ENCODE measurements at places on chromosomes 3 and 15.
A peak's percentile ranks its signal among the peaks of the same experiment; 100 is the strongest.

DNA sequence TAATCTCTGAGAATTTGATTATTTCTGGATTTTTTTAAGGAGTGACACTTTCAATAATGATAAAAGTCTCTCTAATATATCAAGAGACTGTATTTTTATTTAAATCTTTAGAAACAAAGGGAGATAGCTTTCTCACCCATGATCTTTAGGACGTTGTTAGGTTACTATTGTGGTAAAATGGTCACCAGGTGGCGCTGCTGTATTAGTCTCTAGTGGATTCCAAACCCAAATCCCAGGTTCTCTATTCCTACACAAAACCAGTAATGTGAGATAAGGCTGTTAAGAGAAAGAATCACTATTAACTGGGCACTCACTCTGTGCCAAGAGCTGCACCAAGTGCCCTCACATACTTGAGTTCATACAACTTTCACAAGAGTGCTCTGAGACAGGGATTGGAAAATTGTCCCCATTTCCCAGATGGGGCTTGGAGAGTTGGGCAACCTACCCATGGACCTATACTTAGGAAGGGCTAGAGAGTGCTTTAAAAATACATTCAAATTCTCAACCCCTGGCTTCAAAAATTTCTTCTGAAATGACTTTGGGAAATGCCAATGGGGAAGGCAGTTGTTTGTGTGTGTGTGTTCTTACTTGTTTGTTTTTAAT, 593.4 kb upstream of the TGFBR2 start:
- DNase-seq: peak; percentile 12

DNA sequence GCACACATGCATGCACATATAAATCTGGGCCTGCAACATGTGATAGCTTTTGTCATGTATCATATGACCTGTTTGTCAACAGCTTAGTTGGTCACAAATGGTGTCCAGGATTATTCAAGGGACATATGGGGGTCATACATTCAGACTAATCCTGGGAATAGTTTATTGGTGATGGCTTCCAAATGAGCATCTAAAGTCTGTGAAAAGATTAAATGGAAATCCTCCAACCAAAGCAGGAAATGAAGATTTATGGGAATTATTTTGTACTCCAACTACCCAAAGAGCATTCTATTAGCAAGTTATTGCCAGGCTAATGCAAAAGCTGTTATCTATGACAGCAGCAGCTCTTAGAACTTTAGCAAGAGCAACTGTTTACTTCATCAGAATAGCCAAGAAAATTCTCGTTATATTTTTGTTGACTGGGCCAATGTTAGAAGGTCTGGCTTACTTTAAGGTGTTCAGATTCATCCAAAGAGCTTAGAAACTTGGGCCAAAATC, 7.1 kb downstream of the FSTL1 start:
- no peak for DNase-seq

DNA sequence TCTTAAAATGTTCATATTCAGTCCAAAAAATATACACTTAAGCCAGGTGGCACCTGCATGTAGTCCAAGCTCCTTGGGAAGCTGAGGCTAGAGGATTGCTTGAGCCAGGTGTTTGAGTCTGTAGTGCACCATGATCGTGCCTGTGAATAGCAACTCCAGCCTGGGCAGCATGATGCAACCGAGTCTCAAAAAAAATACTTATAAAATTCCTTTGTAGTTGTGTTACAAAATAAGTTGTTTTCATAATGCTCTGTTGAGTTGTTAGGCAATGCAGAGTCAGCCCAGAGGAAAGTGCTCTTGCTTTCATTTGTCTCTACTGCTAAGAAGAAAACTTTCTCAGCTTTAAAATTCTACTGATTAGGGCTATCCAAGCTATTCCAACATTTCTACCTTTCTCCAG, 442.8 kb upstream of the ARRDC4 start:
- no peak for DNase-seq

DNA sequence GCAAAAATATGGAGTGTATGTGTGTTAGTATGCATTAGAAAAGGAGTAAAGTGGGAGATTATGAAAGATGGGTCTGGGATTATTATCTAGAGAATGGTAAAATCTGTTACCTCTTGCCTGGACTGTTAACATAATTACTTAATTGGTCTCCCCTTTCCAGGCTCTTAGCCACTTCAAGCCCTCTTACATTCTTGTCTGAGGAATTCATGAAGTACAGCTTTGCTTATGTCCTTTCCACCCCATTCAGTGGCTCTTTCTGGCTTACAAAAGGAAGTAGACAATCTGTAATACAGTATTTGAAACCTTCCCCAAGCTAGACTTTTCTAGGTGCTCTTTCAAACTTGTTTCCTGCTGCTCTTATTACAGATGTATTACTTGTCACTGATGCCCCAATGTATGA, 129.8 kb downstream of the MBNL1 start:
- DNase-seq: no peak

- no peak for DNase-seq
These were observed 50.8 kb upstream of the PPIB start for GRCh38 chr15:64213646-64214045.

DNA sequence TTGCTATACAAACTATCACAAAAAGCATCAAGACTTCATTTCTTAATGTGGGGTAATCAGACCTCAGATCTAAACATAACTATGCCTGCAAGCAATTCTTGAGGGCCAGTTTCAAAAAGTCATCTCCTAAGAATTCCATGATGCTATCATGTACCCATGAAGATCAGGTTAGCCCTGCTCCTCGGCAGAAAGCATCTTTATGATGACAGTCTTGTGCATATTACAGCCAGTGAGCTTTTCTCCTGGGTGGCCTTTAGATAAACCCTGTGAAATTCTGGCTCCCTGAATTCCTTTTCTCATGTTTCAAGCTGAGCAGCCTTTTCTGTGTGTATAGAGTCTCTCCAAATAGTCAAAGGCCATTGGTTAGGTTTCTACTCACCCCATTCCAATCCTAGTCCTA, 201.9 kb upstream of the MCTP2 start:
- DNase-seq: no peak

DNA sequence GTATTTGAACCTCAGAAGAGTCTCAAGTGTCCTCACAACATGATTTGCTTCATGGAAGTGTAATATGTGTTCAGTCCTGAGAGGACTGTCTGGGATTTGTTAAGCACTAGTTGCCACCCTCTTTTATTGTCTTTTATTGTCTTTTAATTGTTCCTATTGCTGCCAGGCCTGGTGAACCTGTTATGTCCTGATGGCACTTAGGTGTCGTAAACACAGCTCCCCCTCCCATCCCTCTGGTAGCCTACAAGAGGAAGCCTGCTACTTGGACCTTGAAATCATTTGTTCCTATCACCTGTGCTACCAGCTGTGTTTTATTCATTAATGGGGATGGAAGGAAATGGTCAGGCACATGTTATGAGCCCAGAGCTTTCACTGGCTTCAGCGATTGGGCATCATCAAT, 19.3 kb downstream of the CCNB2 start:
- DNase-seq: no peak

GRCh38 chr15:38532728-38533127, 31.9 kb downstream of the RASGRP1 start:
- DNase-seq: no peak

DNA sequence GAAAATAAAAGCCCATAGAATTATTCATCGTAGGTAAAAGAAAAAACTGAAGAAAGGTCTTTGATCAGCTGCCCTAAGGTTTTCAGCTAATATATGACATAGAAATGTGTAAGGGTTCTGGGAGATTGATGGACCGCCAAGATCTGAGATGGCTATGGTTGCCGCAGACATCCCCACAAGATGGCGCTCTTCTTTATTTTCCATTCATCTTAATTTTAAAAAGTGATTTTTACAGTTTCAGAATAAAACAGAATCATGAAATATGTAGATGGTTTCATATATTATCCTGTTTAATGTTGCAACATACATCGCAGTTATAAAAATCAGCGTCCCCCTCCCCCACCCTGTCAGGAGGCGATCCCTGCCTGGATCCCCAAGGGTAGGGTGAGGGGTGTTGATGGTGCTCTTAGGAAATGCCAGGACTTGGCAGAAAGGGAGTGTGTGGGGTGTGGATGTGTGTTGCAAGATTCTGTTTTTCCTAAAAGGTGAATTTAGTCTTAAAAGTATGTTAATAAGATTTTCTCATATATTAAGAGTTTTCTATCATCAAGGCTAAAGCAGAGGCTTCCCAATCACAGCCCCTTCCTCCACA, 68.8 kb downstream of the ANXA2 start:
- DNase-seq: peak; percentile 19

DNA sequence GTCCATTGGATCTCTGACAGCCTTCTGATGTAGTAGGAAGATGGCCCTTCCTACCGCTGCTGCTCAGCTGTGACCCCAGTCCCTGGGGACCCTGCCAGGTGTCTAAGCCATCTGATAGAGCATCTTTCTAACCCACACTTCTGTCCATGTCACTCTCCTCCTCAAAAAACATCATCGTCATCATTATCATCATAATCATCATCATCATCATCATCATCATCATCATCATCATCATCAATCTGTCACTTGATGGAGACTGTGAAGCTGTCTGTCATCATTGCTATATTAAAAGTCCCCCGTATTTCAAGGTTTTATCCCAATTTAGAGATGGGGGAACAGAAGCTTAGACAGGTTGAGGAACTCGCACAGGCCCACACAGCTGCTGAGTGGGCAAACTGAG, 75.1 kb upstream of the SLC6A11 start:
- no peak for DNase-seq

DNA sequence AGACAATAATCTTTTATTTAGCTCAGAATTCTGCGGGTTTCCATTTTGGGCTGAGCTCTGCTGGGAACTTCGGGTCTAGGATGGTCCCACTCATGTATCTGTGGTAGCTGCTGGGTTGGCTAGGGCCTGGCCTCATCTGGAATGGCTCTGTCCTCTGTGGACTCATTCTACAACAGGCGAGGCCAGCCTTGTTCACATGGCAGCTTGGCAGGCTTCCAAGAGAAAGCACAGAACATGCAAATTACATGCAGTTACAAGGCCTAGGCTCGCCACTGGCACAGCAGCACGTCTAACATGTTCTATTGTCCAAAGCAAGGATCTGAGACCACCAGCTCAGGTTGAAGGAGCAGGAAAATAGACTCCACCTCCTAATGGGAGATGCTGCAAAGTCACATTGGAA, 431.4 kb downstream of the PDCD6IP start:
- no peak for DNase-seq

GRCh38 chr15:45169608-45170480, 17.9 kb downstream of the SHF start:
- no peak for DNase-seq

DNA sequence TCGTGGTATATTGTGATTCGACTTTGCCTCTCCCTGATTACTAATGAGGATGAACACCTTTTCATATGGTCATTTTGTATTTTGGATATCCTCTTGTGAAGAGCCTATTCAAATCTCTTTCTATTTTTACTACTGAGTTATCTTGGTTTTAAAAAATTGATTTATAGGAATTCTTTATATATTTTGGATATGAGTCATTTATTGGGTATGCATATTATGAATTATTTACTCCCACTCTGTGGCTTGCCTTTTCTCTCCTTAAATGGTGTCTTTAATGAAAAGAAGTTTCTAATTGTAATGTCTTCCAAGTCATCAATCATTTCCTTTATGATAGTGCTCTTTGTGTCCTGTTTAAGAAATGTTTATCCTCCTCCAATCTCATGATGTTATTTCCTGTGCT, 191.5 kb upstream of the DPH6 start:
- no peak for DNase-seq

DNA sequence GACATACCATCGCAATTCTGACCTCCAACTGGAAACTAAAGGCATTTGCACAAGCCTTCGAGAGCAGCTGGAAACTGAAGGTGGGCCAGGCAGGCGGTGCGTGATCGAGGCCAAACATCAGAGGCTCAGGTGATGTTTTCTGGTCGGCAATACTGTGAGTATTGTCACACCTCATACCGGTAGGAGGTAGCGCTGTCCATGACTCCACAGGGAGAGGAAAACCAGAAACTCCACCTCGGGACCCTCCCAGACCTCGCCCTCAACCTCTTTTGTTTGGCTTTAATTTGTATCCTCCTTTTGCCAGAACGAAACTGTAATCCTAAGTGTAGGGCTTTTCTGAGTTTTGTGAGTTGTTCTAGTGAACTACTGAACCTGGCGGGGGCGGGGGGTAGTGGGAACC, 43.6 kb downstream of the LDHAL6B start:
- no peak for DNase-seq

- no peak for DNase-seq
These were observed 2.1 kb upstream of the OXSR1 start for GRCh38 chr3:38163117-38163840.

DNA sequence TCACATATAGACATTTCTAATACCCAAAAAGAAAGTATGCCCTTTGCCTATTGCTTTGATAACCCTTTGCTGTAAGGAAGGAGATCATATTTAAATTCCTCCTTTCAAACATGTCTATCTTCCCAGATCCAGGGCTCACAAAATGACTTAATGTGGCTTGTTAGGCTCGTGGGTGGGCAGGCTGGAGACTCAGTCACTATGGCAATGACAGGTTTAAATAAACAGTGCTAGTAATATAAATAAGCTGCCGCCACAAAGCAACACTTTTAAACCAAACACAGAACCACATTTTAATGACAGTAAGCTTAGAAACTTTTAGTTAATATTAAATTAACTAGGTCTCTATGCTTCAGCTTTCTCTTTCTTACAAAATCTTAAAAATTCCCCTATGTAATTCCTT, 616.0 kb upstream of the NAALADL2 start:
- DNase-seq: no peak

- DNase-seq: peak; percentile 9
These were observed 125.0 kb downstream of the CHSY1 start for GRCh38 chr15:101126618-101127505.

DNA sequence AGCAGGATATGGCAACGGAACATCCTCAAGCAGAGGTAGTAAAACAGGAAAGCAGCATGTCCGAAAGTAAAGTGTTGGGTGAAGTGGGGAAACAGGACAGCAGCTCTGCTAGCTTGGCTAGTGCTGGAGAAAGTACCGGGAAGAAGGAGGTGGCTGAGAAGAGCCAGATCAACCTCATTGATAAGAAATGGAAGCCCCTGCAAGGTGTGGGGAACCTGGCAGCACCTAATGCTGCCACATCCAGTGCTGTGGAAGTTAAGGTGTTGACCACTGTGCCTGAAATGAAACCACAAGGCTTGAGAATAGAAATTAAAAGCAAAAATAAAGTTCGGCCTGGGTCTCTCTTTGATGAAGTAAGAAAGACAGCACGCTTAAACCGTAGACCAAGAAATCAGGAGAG, 14.3 kb upstream of the ZBTB47 start:
- no peak for DNase-seq

- no peak for DNase-seq
These were observed 32.6 kb upstream of the ITGA11 start for GRCh38 chr15:68464448-68465090.

GRCh38 chr15:91854639-91854990, 1.1 kb downstream of the SLCO3A1 start:
- DNase-seq: peak; percentile 59

GRCh38 chr15:70556151-70556741, 207.1 kb downstream of the UACA start:
- no peak for DNase-seq

- DNase-seq: no peak
These were observed 768.1 kb downstream of the GBE1 start for GRCh38 chr3:80993241-80993945.

- no peak for DNase-seq
These were observed 13.7 kb upstream of the TPRG1 start for GRCh38 chr3:189158034-189158433.

- no peak for DNase-seq
These were observed 29.2 kb downstream of the TMOD2 start for GRCh38 chr15:51780636-51781035.

GRCh38 chr3:178562947-178563232, 26.7 kb downstream of the KCNMB2 start:
- no peak for DNase-seq
